ENCODE measurements at places on chromosomes 4 and X.

GRCh38 chr4:42570221-42570620 lies 86.7 kb downstream of the ATP8A1 start:
- no peak for DNase-seq

GRCh38 chr4:109015413-109015810 lies 252.6 kb upstream of the ETNPPL start:
- DNase-seq: no peak

DNA sequence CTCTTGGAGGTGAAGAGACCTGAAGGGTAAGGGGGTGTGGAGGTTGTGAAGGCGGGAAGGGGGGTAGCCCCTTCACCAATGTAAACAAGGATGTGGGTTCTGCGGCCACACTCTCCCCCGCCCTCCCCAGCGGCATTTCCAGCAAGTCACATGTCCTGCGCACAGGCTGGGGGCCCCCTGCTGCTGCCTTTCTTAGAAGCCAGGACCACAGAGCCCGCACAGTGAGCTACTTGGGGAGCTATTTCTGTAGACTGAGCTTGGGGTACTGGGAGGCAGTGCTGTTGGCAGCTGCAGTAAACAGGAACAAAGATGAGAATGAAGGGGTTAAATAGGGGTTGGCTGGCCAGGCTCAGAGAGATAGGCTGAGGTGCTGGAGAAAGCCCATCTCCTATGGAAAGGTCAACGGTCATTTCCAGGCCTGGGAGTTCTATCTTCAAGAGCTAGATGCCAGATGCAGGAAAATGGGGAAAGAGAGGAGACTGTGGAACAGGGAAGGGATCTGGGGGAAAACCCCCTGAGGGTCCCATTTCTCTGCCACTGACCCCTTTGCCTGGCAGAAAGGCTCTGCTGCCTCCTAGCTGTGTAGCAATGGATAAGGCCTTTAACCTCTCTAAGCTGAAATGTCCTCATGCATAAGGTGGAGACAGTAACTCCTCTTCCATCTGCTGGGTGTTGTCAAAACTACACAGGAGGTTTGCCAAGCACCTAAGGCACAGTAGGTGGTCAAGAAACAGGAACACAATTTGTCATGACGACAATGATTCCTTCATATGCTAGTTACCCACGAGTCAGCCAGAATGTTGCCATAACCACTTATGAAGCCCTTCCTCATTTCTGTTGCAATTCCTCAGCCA lies 18.5 kb upstream of the PIM2 start:
- peak; percentile 80 for DNase-seq

DNA sequence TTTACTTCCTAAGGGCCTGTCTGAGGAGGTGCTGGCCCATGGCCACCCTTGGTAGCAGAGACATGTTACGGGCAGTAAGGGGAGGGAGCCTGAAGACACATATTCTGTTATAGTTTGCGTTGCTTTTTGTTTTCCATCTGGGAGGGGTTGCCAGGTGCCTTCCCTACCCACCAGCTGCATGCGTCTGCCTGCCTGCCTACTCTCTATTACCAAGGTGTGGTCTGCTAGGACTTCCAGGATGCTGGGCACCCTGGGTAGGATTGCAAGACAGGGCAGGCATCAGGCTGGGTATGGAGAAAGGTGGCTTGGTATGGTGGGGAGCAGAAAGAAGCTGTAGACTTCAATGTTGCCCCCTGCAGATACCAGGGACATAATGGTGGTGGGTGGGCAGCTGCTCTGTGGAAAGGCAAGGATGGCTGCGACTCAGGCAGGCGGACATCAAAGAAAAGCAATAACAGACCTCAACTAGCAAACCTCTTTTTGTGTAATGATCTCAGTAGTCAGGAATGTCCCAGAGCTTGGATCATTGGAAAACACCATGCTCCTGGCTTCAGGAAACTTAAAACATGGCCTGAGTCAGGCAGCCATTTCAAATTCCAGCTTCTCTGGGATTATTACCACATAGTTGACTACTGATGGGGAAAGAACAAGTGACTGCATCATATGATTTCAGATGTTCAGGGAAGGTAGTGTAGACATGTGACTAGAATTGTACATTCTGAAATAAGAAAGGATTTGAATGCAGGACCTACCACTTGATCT lies 67.8 kb downstream of the HOPX start:
- DNase-seq: no peak

DNA sequence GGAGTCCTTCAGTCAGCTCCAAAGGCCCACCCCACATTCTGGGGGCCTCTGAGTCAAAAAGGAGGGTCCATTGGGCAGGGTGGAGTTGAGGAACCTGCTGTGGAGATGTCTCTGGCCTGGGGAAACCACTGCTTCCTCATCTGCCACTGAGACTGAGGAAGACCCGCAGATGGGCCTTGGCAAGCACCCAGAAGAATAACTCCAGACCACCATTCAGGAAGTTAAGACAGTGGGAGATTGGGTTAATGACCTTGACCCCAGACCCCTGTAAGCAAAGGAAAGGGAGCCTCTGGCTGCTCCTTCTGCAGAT lies 8.1 kb upstream of the HSD17B10 start:
- DNase-seq: no peak

- DNase-seq: no peak
These were observed 1.5 kb downstream of the TRIM2 start for GRCh38 chr4:153205757-153206156.

- no peak for DNase-seq
These were observed 945.5 kb upstream of the AGA start for GRCh38 chr4:178387756-178388155.

DNA sequence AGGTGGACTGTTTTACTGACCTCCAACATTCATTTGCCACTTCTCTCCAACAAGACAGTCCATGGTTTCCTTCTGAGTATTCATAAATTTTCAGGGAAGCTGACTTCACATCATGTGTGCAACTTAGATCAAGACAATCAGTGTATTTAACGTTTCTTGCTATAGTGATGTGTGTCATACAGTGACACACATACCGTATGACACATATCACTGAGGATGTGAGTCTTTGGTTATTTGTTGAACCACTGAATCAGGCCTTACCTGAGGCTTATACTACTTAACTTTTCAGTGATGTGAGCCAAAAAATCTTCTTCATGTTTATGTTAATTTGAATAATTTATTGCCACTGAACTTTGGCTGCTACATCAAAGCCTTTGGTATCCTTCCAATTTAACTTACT lies 166.8 kb downstream of the BMPR1B start:
- no peak for DNase-seq

DNA sequence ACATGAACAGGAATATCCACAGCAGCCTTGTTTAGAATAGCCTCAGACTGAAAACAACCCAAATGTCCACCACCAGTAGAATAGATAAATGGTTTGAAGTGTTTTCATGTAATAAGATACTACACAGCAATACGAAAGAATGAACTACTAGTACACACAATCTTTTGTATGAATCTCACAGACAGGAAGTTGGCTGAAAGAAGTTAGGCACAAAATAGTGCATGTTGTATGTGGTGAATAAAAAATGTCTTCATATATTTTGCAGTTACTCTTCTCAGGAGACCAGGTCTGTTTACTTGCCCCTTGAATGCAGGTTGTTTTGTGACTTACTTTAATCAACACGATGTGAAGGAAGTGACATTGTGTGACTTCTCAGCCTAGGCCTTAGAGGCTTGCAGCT lies 75.9 kb upstream of the LEF1 start:
- no peak for DNase-seq

GRCh38 chr4:19455850-19456602 lies 795.7 kb upstream of the SLIT2 start:
- no peak for DNase-seq

GRCh38 chr4:152221816-152222516 lies 313.9 kb downstream of the FBXW7 start:
- no peak for DNase-seq

DNA sequence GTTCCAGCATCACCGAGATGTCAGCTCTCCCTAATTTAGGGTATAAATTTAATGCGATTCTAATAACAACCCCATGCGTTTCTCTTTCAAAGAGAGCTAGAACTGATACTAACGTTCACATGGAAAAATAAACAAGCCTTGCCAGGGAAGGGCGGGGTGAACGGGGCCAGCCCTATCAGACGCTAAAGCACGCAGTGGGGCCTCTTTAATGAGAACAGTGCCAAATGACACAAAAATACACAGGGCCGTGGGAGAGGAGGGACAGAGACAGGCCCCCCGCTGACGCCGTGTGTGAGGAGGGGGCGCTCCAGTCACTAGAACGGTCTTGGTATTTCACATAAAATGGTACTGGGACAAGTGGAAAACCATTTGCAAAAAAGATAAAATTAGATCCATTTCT lies 21.3 kb upstream of the ADRA2C start:
- no peak for DNase-seq

GRCh38 chrX:11159149-11159548 lies 48.0 kb downstream of the HCCS start:
- DNase-seq: no peak

DNA sequence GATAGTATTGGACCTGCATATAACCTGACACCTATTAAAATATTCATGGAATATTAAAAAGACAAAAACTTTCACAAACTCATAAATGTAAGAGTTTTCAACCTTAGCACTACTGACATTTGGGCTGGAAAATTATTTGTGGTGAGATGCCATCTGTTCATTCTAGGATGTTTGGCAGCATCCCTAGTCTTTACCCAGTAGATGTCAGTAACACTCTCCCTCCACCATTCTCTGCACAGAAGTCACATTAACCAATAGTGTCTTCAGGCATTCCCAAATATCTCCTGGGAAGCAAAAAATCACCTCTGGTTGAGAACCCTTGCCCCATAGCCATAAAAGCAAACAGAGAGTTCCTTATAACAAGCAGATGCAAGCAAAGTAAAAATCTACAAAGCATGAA lies 41.4 kb upstream of the NDST4 start:
- DNase-seq: no peak

GRCh38 chr4:100062921-100063320 lies 112.8 kb upstream of the H2AZ1 start:
- no peak for DNase-seq

DNA sequence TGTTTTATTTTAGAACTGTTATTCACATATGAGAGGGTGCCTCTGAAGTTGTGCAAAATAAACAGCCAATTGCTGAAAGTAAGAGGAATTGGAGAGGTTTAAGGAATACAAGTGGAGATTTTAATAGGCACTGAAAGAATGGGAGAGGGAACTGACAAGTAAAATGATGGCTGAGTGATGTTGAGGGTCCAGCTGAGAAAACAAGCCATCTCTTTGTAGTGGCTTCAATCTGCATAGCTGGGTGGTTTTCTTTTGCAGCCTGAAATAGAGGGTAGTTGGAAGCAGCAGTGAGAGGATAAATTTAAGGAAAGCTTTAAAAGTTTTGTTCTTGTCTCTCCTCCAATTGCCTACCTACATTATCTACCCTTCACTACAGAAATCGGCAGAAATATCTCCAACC lies 106.7 kb upstream of the DGKK start:
- no peak for DNase-seq

DNA sequence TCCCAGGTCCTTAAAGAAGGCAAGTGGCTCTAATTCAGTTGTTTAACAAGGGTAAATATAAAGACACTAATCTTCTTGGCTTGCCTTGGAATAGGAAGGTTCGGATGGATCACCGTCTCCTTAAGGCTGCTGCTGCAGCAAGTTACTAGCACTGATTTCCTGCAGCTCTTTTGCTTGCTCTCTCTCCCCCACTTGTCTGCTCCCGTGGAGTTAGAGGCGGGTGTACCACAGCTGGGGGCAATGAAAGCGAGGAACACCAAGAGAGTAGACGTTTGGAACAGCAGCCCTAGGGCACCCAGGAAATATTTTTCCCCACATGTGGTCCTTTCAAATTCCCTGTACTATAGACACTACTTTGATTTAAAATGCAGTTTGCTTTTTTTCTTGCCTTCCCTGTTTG lies 202.2 kb downstream of the SH2D1A start:
- DNase-seq: no peak

GRCh38 chr4:20362148-20362547 lies 110.4 kb downstream of the SLIT2 start:
- DNase-seq: no peak

DNA sequence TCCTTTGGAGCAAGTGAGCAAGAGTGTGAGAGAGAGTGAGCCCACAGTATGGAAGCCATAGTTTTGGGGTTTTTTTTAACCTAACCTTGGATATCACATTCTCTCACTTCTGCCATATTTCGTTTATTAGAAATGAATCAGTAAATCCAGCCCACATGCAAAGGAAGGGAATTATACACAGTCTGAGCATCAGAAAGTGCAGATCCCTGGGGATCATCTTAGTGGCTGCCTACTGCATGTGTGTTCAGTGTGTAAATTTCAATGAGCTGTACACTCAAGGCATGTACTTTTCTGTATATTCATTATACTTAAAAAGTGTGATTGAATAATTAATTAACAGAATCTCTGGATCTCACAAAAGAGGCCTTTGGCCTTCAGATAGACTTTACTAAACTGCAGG lies 133.8 kb upstream of the PRPS2 start:
- DNase-seq: no peak

DNA sequence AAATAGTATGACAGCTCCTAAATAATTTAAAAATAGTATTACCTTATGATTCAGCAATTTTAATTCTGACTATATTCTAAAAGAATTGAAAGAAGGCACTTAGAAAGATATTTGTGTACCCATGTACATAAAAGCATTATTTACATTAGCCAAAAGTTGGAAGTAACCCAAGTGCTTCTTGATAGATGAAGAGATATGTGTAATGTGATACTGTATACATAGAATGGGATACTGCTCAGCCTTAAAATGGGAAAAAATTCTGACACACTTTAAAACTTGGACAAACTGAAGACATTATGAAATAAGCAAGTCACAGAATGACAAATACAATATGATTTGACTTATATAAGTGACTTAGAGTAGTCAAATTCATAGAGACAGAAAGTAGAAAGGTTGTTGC lies 112.2 kb downstream of the IDS start:
- DNase-seq: no peak

DNA sequence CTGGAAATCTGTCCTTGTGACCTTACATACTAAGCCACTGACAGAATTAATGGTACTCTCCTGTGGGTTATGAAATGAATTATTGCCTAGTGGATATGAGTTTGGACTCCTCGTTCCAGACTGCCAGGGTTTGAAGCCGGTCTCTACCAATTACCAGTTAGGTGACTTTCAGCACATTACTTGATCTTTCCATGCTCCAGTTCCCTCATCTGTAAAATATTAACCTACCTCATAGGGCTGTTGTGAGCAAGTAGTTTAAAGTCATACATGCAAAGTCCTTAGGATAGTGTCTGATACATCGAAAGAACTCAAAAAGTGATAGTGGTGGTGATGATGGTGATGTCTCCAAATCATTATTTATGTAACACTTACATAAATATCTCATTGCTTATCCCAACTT lies 373.5 kb upstream of the ARX start:
- DNase-seq: no peak

GRCh38 chr4:88054229-88054628 lies 46.8 kb downstream of the PKD2 start:
- DNase-seq: no peak

GRCh38 chr4:4791299-4792111 lies 68.0 kb upstream of the MSX1 start:
- DNase-seq: no peak

DNA sequence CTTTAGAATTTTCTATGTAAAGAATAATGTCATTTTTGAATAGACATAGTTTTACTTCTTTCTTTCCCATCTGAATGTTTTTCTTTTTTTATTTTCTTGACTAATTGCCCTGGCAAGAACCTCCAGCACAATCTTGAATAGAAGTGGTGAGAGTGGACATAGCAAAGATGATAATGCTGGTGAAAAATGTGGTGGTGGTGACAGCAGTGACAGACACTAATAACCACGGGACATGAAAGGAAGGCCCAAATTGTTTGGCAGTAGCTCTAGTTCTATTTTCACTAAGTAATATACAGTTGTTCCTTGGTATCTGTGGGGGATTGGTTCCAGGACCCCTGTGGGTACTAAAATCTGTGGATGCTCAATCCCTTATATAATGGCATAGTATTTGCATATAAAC lies 29.6 kb downstream of the C4orf54 start:
- DNase-seq: no peak
